ENCODE measurements at places on chromosomes 12 and 14.
A peak's percentile ranks its signal among the peaks of the same experiment; 100 is the strongest.

- no peak for DNase-seq
Observed at GRCh38 chr12:117885211-117885610, 83.6 kb downstream of the KSR2 start.

GRCh38 chr12:76641961-76642360, 82.4 kb upstream of the OSBPL8 start:
- no peak for DNase-seq

DNA sequence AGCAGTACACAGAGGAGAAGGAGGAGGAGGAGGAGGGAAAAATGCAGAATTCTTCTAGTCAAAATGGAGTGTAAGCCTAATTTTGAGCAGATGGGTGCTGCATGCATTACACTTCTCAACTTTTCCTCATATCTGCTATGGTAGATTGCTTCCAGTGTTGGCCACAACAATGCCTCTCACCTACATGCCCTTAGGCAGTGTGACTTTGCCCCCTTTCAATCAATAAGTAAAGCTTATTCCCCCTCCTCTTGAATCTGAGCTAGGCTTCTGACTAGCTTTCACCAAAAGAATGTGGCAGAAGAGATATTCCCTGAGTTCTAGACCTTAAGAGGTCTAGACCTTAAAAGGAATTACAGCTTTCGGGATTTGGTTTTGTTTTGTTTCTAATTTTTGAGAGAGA, 3.2 kb upstream of the METTL3 start:
- DNase-seq = no peak

- no peak for DNase-seq
Observed at GRCh38 chr14:104954746-104955395, 23.3 kb downstream of the AHNAK2 start.

- peak; percentile 88 for DNase-seq
Observed at GRCh38 chr14:24965934-24966578, 83.9 kb downstream of the STXBP6 start.

GRCh38 chr14:34300882-34301734, 160.9 kb downstream of the SPTSSA start:
- DNase-seq = no peak

- no peak for DNase-seq
Observed at GRCh38 chr14:50926851-50927386, 17.4 kb downstream of the PYGL start.

- no peak for DNase-seq
Observed at GRCh38 chr12:51749206-51749985, 99.1 kb downstream of the FIGNL2 start.

DNA sequence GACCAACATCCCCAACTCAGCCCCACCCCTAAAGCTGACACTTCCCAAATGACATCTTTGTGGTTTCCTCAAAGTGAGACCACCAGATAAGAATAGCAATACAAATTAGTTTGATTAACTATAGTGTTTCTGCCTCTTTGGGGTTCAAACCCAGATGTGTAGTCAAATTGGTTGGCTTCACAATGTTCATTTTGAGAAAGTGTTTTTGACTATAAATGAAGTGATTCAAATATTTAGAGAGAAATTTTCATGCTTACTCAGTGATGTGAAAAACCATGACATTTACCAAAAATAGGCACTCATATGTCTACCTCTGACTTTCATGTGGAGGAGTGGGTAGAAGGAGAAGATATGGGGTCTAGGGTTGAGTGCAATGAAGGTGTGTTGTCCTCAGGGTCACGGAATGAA, 218.4 kb downstream of the BCAT1 start:
- no peak for DNase-seq

DNA sequence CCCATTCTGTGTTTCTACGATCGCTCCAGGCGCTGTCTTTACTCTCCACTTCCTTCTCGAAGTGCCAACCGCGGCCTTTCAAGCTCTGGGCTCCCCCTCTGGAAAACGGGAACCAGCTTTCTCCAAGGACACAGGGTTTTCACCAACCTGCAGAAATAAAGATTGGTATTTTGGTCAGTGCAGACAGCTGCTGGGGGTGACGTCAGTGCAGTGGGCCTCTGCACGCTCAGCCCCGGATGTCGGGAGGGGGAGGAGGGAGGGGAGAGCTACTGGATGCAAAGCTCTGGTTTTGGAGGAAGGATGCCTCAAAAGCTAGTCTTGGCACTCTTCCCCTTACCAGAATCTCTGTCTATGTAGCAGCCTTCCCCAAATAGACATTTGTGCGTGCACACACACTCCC, 19.9 kb downstream of the HRK start:
- peak; percentile 86 for DNase-seq

- DNase-seq = no peak
Observed at GRCh38 chr14:74267588-74267987, 28.3 kb downstream of the VSX2 start.

DNA sequence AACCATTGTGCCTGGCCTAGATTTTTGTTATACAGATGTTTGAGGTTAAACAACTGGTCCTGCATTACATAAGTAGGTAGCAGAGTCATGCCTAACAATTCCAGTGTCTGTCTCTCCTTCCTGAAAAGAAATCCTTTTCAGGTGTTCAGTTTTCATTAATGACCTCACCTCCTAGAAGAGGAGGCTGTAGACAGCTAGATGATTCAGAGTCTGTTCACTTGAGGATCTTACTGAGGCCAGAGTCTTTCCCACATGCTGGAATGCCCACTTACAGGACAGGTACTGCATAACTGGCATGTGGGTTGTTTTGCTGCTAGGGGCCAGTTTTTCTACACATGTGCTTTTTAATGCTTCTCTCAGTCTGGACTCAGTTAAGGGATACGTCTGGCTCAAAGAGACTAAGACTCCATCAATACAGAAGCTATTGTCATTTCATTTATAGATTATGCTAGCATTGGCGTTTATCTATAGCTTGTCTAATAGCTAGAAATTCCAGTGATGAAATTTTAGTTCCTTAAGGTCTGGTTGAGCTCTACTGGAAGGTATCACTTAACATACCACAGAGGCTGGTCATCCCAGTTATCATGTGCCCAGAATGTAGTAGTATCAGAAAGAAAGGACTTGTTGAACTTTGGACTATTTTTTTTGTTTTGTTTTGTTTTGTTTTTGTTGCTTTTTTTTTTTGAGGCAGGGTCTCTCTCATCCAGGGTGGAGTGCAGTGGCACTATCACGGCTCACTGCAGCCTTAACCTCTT, 206.4 kb downstream of the ERC1 start:
- no peak for DNase-seq

- no peak for DNase-seq
Observed at GRCh38 chr14:54804538-54805041, 98.0 kb downstream of the GCH1 start.

DNA sequence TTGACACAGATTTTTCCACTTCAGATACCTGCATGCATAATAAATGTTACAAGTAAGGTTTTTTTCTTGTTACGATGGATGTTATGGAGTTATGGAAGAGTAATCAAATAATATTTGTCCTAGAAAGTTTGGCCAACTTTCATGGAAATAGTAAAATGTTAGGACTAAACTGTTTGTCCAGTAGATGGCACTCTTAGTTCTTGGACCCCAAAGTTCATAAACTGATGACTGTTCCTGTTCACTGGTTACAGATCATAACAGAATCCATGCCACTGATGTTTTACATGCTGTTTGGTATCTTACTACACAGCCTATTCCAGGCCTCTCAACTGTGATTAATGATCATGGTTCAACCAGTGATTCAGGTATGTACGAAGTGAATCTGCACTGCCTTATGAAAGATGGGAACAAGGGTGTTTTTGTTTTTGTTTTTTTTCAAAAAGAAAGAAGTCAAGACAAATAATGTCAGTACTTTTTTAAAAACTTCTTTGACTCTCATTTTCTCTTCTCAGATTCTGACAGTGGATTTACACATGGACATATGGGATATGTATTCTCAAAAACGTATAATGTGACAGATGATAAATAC, 48.8 kb upstream of the SLCO1C1 start:
- peak; percentile 63 for DNase-seq

- no peak for DNase-seq
Observed at GRCh38 chr12:106855221-106855758, 80.8 kb downstream of the RIC8B start.

DNA sequence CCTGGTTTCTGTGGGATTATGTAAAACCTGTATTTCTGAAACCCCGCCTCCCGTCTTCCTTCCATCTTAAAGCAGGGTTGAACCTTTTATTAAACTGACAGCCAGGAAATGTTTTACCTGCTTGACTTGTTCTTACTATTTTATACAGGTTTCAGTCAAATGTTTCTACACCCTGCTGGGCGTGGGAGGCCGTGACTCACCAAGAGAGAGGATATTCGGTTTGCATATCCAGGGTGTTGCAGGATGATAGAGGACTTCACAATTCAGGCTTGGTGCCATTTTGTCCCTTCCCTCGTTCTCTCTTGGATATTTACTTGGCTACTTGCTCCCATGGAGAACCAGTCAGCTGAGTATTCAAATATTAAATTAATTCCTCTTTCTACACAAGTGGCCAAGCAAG, 69.7 kb downstream of the ARF6 start:
- DNase-seq = no peak

- peak; percentile 96 for DNase-seq
Observed at GRCh38 chr14:25111061-25111601, 61.2 kb upstream of the STXBP6 start.

GRCh38 chr14:34605461-34605860, 24.5 kb downstream of the SNX6 start:
- DNase-seq = no peak

DNA sequence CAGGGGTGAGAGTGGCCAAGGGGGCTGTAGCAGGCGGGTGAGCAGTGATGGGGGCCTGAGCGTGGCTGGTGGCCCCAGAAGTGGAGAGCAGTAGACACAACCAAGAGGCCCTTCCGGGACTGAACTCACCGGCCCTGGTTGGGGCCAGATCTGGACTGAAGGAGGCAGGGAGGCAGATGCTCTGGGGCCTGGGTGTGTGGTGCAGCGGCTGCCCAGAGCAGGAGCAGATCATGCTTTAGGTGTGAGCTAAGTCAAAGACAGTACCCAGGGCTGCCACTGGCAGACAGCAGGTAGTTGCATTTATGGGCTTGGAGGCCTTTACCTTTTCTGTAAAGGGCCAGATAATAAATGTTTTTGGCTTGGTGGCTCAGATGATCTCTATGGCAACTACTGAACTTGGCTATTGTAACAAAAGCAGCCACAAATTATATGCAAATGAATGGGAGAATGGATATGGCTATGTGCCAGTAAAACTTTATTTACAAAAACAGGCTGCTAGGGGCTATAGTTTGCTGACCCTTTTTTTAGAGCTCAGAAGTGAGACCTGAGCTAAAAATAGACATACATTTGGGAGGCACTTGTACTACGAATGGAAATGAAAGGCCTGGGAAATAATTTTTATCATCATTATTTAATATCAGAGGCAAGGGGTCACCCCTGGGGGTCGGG, 25.6 kb downstream of the SETD1B start:
- no peak for DNase-seq

GRCh38 chr12:3951380-3952135, 78.4 kb upstream of the PARP11 start:
- no peak for DNase-seq

DNA sequence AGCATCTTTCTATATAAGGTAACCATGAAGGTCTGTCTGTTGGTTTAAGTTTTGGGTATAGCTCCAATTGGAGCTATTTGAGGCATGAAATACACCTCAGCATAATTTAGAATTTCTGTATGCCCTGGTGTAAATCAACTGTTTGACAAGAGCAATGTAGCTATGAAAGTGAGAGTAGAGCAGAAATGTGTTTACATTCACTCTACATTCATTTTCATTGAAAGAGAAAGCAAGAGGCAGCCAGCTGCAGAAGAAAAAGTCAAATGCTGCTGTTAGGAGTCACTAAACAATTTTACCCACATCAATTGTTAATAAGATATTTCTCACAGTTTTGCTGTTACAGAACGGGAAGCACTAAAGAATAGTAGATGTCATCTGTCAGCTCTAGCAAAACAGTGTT, 252.5 kb downstream of the SLC6A15 start:
- no peak for DNase-seq

Measured in HCEC 1CT (cell line).